ENCODE measurements at places on chromosomes 3 and 15.

DNA sequence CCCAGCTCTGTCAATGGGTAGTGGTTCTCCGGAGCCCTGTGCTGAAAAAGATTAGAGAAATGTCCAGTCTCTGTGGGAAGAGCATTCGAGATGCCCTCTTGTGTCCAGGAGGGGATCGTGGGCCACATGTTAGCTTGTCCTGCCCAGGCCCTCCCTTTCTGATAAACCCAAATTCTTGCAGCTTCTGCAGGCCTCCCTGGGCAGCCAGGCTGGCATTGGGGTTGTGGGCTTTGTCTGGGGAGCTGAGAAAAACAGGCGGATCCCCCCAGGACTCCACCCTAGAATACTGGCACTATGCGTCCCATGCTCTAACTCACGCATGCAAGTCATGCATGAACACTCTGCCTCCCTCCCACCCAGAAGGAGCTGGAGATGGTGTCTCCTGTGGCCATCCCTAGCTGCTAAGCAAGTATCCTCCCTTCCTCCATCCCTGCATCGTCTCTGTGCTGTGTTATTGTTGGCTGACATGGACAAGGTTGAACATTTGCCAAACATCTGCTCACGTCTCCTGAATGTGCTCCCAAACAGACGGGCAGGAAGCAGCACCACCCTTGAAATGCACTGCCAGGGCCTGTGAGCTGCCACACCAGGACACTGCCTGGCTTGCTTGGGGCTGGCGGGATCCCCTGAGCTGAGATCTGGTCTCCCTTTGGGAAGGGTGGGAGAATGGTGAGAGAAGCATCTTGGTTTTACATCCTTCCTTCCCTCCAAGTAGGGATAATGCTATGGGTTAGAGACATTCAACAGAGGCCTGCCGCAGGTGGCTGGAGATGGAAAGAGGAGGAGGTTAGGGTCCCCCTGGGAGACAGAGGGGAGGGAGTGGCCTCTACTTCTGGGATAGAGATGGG lies 26.5 kb downstream of the CFAP161 start:
- no peak for DNase-seq

GRCh38 chr3:119657887-119658702 lies 2.3 kb downstream of the POPDC2 start:
- DNase-seq, result no peak

DNA sequence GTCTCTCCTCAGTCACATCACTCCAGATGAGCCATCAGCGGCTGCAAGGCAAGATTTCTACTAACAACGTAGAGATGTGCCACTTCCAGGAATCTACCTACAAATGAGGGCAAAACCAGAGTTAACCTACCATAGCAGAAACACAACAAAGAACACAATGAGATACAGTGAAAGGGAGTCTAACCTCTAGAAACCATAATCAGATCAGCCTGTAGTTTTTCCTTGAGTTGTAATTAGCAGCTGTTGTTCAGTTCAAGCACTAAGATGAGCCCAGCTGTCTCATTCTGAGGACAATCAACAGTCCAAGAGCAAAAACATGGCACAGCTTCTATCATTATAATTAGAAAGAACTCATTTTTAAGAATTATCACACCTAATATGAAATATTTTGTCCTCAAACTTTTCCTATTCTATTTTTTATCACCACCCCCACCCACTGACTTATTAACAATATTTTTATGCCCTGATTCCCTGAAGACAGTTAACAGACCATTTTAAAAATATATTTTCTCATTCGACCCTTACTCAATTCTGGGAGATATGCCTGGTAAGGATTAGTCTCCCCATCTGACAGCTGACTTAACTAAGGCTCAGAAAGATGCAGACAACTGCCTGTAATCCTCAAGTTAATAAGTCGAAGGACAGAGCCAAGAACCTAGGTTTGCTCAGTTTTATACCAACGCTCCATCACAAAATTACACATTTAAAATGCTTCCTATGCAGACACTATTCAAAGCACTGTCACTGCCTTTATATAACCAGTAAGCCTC lies 50.1 kb downstream of the MAGI1 start:
- no peak for DNase-seq

- DNase-seq, result no peak
Measured at GRCh38 chr15:63401714-63402497, 20.3 kb upstream of the CA12 start.

DNA sequence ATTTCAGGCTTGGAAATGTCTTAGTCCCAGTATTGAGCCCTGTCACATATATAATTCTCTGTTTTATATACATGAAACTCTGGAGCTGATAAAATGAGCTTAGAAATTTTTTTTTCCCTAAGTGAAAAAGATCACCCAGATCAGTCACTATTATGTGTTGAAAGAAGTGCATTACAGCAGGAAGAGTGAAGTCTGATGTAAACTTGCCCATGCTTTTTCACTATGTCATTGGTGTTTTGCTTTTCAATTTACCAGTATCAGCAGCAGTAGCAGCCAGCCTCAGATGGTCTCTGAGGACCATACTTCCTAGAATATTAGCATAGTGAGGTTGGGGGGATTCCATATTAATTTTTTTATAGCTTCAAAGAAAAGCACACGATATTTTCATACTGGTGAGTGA lies 255.6 kb upstream of the KCNH8 start:
- DNase-seq, result no peak
